ENCODE measurements at places on chromosomes 6 and 20. TPM values are rescaled to one million over a fixed set of nuclear protein-coding genes. Genes with fewer than 3 reads are reported as not detected.
A peak's percentile ranks its signal among the peaks of the same experiment; 100 is the strongest.

The HLA-DQA1 gene
- total RNA-seq: 4.6 TPM

The TRAPPC3L gene
- not detected for total RNA-seq

GRCh38 chr6:12203001-12203400 lies 87.2 kb upstream of the EDN1 start:
- no peak for DNase-seq

DNA sequence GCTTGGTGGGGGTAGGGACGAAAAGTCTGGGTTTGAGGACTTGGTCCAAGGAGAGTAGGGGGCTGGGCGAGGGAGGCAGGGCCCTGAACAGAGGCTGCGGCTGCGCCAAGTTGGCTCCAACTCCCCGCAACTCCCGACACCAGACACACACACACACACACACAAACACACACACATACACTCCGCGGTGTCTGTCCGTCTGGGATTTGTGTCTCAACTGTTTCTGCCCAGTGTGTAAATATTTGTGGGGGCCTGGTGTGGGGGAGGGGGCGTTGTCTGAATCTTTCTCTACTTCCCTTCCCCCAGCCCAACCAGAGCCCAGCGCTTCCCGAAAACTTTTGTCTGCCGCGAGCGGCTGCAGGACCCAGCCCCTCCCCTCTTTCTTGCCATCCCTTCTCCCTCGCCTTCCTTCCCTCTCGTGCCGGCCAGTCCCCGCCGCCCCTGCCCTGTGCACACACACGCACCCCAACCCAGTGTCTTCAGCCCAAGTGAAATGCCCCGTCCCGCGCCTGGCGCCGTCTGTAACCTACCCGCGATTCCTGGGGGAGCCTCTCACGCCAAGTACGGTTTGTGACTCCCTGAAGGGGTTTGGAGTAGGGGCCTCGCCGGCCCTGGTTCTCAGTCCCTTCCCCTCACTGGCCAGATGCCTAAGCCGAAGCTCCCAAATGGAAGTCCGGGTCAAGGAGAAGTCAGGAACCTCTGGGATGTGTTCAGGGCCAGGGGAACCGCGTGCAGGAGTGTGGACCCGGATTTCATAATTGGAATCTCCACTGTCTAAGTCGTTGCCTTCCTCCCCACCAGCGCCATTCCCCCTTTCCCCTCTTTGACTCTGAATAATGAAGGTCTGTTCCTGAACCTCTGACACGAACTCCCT lies 904 bp downstream of the MDFI start:
- DNase-seq: no peak

GRCh38 chr6:90485635-90486277 lies 101.1 kb downstream of the MAP3K7 start:
- no peak for DNase-seq

The ABHD16B gene
- not detected for total RNA-seq

DNA sequence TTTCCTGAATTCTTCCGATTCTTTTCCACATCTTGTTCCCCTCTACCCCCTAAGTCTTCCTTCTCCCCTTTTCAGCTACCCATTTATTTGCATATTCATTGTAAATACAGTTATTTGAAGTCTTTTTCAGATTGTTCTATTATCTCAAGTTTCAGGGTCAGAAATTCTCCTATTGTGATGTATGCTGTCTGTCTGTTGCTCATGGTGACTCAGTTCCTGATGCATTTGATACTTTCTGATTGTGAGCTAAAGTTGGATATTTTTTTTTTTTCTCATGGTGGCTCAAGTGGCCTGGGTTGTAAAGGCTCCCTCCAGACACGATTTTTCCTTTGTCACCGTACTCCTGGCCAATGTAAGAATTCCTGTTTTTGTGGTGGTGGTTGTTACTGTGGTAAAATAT lies 4.9 kb upstream of the PI16 start:
- no peak for DNase-seq

The CLPSL2 gene
- not detected for total RNA-seq

GRCh38 chr6:159617444-159617843 lies 75.6 kb downstream of the SOD2 start:
- no peak for DNase-seq

DNA sequence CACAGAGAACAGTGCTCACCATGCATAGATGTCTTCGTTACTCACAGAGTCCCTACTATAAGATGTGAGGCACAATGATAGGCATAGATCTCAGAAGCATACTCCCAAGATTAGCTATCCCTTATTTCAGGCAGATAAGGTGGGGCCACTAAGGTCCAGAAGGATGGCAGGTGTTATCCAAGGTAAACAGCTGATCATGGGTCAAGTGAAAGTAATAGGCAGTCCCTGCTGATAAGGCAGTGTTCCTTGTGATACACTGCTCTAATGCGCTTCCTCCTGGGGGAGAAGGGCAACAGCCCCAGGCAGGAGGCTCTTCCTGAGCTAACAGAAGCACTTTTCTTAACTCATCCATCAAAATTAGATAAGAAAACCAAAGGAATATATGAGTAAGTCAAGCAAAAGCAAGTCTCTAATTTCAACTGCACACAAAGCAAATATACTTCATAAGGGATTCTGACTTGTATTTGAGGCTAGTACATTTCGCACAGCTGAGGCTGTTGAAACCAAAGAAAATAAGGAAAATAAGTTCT lies 42.2 kb downstream of the METTL24 start:
- DNase-seq: no peak

- no peak for DNase-seq
Observed at GRCh38 chr6:55497694-55498093, 81.3 kb downstream of the HMGCLL1 start.

- no peak for DNase-seq
Observed at GRCh38 chr6:167095888-167096287, 27.0 kb upstream of the CCR6 start.

The RAET1G gene
- not detected for total RNA-seq

DNA sequence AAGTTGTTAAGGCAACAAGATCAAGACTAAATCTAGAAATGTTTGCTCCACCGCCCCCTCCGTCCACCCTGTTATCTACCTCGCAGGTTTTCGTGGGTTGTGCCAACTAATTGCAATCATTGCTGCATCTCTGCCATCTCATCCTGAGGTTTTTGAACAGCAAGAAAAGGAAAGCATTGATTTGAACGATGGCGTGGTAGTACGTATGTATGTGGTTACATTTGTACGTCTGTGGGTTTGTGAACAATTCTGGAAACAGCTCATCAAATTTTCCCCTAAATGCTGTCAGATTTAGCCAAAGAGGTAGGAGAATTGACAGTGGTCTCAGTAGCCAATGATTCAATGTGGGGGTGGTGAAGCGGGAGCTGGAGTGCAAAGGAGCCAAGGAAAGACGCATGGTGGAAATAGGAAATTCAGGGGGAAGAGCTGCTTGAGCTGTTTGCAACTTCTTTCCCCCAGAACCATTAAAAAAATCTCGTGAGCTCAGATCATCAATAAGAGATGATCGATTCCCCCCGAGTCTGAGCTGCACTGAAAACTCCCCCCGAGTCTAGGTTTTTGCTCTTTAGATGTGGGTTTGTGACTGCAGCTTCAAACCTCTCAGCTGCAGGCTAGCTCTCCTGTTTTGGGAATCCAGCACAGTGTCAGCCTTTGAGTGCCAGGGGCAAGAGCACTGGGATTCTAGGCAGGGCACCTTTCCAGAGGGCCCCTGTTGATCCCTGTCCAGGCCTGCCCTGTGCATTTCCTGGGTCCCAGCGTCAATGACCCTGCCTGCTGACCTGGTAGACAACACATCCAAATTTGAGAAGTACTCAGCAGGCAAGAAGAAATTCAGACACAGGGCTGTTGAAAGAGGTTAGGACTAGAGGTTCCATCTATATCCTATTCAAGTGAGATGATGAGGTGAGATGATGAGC lies 72.6 kb upstream of the LY86 start:
- peak; percentile 30 for DNase-seq

DNA sequence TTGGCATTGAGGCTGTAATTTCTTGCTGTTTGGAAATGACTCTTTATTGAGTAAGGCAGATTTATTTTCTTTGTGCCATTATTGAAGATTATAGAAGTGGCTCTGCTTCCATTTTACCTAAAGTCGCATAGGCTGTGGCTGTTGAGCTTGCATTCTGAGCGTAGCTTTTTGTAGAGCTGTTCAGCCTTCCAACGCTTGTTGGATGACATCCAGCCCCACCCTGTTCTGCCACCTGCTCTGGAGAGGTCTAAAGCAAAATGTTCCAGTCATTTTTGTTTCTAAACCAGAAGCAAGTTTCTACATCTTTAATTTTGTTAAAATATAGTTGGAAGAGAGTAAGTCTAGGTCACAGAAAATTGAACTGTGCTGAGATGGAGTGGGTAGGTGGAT lies 24.4 kb downstream of the UST start:
- no peak for DNase-seq

The ARFGEF3 gene
- 0.30 TPM for total RNA-seq

The RFX6 gene
- total RNA-seq: not detected

The ESR1 gene
- 1.7 TPM for total RNA-seq

- no peak for DNase-seq
Observed at GRCh38 chr6:93437491-93437890, 18.1 kb upstream of the EPHA7 start.

DNA sequence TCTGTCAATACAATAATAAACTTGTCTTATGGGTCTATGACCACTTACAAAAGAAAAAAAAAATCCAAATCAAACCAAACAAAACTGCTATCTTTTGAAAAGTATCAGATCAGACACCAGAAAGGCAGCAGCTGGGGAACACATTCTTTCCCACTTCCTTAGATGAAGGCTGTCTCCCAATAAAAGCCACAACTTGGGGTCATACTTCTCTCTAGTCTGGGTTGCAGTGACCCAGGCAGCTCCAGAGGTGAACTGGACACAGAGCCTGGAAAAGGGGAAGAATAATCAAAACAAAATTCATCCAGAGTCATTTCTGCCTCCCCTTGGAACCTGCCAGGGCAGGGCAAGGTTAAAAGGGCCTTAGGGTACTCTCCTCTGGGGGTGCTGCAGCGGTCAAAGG lies 19.1 kb downstream of the ATXN1 start:
- no peak for DNase-seq

DNA sequence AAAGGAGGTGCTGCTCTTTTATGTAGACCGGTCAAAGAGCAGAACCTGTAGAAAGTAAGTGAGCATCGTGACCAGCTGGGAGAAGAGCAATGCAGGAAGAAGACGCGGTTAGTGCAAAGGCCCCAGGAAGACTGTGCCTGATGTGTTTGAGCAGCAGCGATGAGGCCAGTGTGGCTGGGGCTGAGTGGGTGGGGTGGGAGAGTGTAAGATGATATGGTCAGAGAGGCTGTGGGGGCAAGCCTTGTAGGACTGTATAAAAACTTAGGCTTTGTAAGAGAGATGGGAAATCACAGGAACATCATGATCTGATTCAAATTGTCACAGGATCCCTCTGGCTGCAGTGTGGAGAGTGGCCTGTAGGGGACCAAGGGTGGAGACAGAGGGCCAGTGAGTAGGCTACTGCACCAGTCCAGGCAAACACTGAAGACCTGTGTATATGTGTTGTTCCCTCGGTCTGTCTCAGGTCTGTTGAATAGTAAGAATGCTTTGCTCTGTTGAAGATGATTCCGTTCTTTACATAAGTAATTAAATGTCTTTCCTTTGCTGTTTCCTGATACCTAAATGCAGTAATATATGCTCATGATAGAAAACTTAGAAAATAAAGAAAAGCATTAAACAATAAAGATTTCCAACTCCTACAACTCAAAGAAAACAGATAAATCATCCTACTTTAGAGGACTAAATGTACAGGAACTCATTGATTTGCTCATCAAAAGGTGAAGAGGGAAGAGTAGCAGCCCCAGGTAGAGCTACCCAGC lies 23.6 kb upstream of the WFDC2 start:
- DNase-seq: peak; percentile 56

The SLC17A3 gene
- total RNA-seq: 0.28 TPM

- DNase-seq: no peak
Observed at GRCh38 chr6:13660893-13661292, 45.8 kb downstream of the NOL7 start.

- no peak for DNase-seq
Observed at GRCh38 chr20:10239954-10240353, 21.3 kb downstream of the SNAP25 start.

GRCh38 chr6:138728662-138729061 lies 44.9 kb upstream of the CCDC28A start:
- no peak for DNase-seq
